Stimulated activated CD4-positive, alpha-beta T cell treated with anti-CD3 and anti-CD28 coated beads, TNF-alpha, amount 100 ng/mL, for 4 hours (primary cell): ENCODE measurements at places on chromosomes 12 and 14.

GRCh38 chr14:106877517-106877916 lies 1351.1 kb downstream of the TMEM121 start:
- DNase-seq, result no peak

DNA sequence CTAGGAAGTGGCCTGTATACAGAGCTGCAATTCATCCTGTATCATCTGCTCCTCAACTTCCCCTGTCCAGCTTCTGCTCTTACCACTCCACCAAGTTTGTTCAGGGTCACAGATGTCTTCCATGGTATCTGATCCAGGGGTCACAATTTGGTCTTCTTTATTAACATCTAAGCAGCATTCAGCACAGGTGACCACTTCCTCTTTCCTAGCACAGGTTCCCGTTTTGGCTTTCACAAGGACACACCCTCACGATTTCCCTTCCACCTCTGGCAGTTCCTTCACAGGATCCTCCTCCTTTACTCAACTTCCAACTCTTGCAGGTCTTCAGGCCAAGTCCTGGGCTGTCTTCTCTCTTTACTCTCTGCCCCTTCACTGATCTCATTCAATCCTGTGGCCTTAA lies 93.6 kb downstream of the TTC7B start:
- DNase-seq, result no peak

DNA sequence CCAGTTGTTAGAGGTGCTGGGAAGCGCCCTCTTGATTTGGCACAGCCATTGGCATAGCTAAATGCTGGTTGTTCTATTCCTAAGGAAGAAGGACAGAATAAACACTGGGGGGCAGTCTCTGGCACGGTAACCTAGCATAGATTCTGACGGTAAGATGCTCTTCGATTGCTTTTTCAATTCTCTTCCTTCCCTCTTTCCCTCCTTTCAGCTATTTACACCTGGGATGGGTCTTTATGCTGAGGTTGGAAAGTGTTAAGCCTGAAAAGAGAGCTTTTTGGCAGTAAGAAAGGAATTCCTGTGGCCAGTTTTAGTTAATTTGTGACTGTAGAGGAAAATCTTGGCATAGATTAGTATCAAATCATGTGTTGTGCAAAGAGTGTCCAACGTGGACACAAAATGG lies 162.8 kb downstream of the SNAPC1 start:
- no peak for DNase-seq

GRCh38 chr12:22733756-22734155 lies 108.8 kb downstream of the ETNK1 start:
- no peak for DNase-seq

- DNase-seq, result no peak
These were observed 22.2 kb downstream of the MANSC1 start for GRCh38 chr12:12327802-12328201.

GRCh38 chr14:58280954-58281787 lies 17.2 kb upstream of the ARID4A start:
- DNase-seq, result no peak

DNA sequence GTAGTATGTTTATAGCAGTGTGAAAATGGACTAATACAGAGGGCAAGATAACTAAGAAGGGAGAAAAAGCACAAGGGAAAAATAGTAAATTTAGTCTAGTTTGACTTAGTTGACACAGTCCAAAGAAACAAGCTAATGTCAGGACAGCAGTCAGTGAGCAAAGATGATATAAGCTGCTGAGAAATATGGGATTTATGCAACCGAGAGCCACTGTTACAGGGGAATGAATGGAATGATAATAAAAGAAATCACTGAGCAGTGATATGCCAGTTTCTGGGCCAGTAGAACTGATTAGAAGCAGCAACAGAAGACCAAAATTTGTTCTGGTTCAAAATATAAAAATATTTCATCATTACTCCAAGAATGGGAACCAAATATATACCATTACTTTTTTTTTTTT lies 60.1 kb downstream of the R3HDM2 start:
- no peak for DNase-seq

DNA sequence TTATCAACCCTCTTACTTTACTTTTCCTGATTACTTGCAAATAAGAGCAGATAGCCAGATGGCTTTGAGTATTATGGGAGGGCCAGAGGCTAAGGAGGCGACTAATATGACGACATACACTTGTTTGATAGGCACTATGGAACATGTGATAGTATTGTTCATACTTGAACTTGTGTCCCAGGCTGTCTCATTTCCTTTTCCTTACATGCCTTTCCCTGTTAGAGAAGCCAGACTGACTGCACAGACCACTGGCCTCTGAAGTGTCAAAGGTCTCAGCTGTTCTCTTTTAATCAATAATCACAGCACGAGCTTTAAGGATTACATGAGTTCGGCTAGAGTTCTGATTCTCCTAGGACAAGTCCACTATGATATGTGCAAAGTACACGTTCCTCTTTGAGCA lies 326.0 kb downstream of the PRKD1 start:
- no peak for DNase-seq

DNA sequence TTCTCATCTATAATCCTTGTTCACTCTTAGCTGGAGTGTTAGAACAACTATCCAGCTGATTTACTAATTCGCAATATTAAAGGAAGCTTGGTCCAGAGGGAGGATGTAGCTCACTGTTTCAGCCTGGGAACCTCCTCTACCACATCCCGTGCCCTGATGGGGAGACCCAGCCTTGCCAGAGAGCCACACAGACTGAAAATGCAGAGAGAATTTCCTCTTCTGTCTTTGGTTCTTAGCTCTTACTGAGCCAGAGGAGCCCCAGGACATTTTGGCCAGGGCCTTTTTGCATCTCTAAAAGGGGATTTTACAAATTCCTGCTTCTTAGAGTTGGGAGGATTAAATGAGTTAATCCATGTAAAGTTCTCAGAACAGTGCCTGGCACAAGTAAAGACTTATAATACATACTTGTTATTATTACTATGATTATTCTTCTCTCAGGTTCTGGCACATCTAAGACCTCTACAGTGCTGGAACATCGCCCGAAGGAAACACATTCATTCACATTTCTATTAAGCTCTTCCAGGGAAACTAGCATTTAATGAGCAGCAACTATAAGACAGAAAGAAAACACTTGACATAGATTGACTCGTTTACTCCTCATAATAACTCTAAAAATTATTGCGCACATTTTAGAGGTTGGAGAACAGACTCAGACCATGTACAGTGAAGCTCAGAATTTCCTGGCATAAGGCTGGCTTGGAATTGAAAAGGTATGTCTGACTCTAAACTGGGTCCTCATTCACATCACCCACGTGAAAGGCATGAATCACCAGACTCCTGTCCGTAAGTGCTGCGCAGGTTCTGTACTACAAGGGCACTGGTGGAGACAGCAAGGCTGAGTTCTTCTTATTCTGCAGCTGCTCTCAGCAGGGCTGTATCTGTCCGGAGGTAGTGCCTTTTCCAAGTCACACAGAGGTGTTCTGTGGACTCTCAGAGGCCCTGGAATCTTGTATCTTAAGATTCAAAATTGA lies 27.8 kb upstream of the AEBP2 start:
- no peak for DNase-seq

- DNase-seq, result no peak
These were observed 188.4 kb downstream of the DUSP6 start for GRCh38 chr12:89163918-89164317.

DNA sequence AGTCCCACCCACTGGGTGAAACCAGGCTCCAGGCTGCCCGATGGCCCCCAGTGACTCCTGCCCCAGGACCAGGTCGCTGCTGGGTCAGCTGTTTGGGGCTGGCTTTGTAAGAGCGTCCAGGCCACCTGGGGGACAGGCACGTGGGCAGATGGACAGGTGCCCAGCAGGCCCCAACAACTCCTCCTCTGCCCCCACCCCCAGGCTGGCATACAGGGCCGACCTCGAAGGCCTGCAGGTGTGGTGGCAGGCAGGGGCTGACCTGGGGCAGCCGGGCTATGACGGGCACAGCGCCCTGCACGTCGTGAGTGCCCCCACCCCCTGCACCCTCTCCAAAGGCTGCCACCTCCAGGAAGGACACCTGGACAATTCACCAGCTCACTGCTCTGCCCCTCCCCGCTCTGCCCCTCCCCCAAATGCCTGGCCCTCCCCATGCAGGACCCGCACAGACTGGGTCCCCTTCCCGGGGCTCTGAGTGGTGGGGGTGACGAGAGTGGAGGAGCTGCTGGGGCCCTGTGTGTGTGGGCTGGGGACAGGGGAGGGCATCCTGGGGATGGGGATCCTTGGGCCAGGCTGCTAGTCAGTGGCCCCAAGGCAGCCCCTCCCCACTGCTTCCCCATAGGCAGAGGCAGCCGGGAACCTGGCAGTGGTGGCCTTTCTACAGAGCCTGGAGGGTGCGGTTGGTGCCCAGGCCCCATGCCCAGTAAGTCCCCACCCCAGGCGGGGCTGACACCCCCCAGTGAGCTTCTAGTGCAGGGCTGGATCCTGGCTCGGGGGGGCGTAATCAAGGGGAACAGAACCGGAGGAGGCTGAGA lies 26.0 kb downstream of the ASPG start:
- no peak for DNase-seq

DNA sequence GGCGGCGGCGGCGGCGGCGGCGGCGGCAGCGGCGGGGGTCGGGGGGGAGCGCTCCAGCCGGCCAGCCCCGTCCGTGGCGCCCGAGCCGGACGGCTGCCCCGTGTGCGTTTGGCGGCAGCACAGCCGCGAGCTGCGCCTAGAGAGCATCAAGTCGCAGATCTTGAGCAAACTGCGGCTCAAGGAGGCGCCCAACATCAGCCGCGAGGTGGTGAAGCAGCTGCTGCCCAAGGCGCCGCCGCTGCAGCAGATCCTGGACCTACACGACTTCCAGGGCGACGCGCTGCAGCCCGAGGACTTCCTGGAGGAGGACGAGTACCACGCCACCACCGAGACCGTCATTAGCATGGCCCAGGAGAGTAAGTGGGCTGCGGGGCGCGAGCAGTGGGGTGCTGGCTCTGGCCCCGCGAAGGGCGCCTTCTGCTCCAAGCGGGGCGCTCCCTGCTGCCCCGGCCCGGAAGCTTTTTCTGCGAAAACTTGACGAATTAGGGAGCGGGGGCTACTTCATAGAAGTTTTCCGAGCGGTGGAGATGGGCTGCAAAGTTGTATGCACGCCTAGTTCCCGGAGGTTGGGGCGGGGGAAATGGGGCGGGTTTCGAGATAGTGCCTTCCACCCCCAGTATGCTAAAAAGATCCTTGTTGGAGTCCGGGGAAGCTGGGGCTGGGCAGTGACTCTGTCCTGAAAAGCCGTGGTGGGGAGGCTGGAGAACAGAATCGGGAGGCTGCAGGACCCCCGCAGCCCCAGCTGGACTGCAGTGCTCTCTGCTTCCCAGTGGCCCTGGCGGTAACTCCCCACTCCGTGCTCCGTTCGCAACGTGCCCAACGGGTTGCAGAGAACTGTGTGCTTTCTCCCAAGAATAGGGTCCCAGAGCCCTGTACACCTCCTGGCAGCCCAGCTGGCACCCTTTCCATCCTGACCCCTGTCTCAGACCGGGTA lies 751 bp downstream of the GDF11 start:
- peak; percentile 23 for DNase-seq

- DNase-seq, result no peak
These were observed 69.1 kb upstream of the C12orf71 start for GRCh38 chr12:27151479-27151878.

DNA sequence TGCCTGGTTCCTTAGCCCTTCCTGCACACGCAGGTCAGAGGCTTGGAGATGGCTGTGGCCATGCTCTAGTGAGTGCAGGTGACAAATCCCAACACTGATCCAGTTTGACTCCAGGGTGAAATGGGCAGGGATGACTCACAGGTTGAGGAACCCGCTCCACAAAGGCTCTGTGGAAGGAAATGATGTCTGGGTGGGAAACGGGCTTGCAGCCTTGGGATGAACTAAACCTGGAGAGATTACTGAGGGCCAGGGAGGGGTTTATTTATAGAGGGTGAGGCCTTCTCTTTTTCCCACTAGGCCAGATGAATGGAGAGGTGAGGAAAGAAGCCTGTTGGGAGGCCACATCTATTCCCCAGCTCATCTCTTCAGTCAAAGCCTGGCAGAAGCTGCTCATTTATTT lies 29.3 kb upstream of the EMP1 start:
- DNase-seq, result no peak

DNA sequence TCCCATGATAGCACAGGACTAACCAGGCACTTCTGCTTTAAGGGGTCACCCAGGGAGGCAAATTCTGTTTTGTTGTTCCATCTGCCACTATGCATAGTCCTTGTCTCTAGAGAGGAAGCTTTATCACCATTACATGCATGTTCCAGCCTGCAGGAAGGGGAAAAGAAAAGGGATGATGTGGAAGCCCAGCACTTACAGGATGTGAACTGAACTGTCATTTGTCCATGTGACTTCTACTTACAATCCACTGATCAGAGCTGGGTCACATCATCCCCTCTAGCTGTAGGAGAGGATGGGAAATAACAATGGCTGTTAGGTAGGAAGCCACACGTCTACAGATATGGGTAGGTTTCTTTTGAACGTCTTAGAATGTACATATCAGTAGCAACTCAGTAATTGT lies 203.1 kb downstream of the PTPRO start:
- DNase-seq, result no peak

- DNase-seq, result no peak
These were observed 784 bp downstream of the PSMA6 start for GRCh38 chr14:35292770-35293561.

- DNase-seq, result no peak
These were observed 13.6 kb downstream of the LRRK2 start for GRCh38 chr12:40238266-40238902.

- DNase-seq, result no peak
These were observed 141.0 kb downstream of the PTPN11 start for GRCh38 chr12:112559784-112560183.

- no peak for DNase-seq
These were observed 232.0 kb upstream of the PLXNC1 start for GRCh38 chr12:93916402-93916801.

GRCh38 chr12:42372154-42372791 lies 46.3 kb downstream of the PPHLN1 start:
- DNase-seq, result no peak

- no peak for DNase-seq
These were observed 21.3 kb upstream of the RBM19 start for GRCh38 chr12:113987261-113988063.

DNA sequence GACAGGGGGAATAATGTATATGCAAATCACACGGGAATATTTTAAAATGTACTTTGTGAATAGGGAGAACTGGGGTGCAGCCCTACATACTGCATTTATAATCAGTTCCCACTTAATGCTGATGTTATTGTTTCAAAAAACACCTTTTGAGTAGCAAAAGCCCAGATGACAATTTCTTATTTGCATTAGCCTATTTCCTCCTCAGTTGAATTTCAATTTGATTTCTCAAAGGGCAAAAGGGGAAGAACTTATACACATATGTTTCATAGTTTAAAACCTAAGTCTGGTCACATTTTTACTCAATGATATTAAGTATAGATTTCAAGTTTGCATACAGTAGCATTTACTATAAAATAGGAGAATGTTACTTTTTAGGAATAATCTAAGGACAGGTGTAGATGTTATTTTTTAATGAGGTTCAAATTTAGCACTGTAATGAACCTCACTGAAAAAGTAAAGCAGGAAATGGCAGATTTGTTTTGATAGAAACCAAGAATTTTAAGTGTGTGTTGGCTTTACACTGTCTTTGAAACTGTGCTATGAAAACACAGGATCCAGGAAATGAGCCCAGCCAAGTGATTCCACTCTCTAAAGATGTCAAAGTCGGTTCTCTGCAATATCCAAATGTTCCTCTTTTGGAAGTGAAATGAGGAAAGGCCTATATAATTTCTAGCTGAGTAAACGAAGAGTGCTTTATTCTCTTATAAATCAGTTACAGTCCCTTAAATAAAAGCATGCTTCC lies 367.4 kb downstream of the BTG1 start:
- no peak for DNase-seq

- no peak for DNase-seq
These were observed 54.6 kb downstream of the GTF2A1 start for GRCh38 chr14:81166121-81166520.
